NCI-H187 (cell line): ENCODE measurements at places on chromosomes 13 and 19.

GRCh38 chr13:112748947-112749735 lies 59.3 kb downstream of the ATP11A start:
- DNase-seq = no peak

- DNase-seq = no peak
These were observed 2.1 kb upstream of the BSG start for GRCh38 chr19:570251-570686.

DNA sequence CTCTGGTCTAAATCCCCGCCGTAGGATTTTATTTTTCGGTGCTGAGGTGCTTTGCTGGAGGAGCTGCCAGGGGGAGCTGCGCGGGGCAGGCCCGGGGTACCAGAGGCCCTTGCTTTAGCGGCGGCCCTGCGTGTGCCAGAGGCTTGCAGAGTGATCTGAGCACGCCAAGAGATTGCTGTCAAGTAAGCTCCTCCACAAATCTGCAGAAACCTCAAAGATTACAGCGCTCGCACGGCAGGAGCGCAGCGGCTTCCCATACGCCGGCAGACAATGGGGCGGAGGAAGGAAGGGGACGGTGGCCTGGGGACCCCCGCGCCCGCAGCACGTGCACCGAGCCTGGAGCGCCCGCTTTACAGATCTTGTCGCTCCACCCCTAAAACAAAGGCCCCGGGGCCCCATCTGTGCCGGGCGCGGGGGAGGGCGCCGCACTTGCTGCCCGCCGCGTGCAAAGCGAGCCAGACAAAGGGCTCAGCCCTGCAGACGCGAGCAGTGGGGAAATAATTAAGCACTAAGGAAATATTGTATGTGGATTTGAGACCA lies 9.1 kb upstream of the C19orf12 start:
- no peak for DNase-seq

- DNase-seq = no peak
These were observed 65.4 kb downstream of the SPATA13 start for GRCh38 chr13:24225930-24226329.

DNA sequence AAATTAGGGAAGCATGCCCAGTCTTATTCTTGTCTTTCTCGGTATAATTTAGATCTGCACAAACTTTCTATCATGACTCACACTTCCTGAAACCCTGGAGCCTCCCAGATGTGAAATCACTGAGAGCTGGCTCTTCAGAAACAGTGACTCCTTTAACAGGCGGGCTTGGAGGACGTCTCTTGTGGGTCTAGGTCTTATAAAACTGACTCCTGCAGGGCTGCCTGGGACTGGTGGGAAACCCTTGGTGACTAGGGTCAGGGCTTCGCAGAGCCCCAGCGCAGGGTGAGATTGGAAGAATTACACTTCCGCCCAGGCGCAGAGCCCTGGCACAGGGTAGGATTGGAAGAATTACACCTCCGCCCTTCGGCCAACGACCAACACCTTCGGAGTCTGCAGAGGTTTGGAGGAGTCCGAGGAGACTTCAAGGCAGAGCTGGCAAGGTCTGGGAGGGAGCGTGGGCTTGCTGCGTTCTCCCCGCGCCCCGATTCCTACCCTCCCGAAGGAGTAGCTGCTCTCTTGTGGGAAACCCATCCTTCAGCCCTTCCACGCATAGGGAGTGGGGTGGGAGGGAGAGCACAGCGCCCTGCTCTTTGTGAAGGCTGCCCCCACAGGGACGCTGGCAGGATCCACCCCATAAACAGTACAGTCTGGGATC lies 43.4 kb upstream of the MAP3K10 start:
- DNase-seq = no peak

GRCh38 chr13:63124863-63125262 lies 1709.2 kb upstream of the PCDH20 start:
- DNase-seq = no peak

DNA sequence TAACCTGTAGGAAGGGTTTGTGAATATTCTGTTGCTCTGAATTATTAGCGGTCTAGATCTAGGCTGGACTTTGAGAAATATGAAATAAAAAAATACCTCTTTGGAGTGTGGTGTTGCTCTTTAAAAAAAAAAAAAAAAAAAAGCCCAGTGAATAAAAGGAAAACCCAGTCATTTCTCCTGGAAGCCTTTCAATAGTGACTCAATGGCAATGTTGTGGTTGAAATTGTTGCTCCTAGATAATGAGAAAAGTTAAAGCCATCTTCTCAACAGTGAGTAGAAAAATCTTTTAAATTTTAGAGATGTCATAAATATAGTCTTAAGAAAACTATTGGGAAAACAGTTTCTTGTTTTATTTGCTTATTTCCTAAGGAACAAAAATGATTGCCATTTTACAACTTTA lies 135.3 kb downstream of the RFC3 start:
- DNase-seq = no peak

GRCh38 chr13:101339202-101339601 lies 77.1 kb downstream of the NALCN start:
- no peak for DNase-seq

- DNase-seq = no peak
These were observed 70.1 kb downstream of the ZNF208 start for GRCh38 chr19:21940684-21941083.

DNA sequence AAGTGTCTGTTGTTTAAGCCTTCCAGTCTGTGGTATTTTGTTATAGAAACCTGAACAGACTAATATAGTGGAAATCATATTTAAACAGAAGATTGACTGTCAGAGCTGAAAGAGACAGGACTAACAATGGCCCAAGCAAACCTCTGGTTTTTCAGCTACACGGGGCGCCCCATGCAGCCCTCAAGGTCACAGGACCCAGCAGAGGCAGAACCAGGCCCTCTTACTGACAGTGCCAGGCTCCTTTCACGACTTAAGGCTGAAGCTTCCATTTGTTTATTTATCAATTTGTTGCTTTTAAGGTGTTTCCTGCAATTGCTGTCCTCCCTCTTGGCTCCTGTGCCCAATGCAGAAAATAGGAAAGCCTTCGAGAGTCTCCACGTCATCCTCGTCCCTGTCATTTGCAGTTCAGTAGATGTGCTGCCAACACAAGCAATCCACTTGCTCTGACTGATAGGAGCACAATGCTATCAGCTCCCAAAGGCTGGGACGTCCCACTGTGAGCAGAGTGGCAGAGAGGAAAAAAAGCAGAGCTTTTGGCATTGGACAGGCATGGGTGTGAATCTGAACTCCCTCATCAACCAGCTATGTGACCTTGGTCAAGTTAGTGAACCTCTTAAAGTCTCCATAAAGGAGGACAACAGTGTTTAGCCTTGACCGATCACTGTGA lies 10.5 kb upstream of the SLC7A1 start:
- DNase-seq = no peak

- DNase-seq = no peak
These were observed 9.6 kb downstream of the APC2 start for GRCh38 chr19:1459479-1459878.

- DNase-seq = no peak
These were observed 33.4 kb upstream of the ZNF254 start for GRCh38 chr19:24053601-24054000.

- no peak for DNase-seq
These were observed 12.1 kb downstream of the PPP6R1 start for GRCh38 chr19:55246462-55247451.

DNA sequence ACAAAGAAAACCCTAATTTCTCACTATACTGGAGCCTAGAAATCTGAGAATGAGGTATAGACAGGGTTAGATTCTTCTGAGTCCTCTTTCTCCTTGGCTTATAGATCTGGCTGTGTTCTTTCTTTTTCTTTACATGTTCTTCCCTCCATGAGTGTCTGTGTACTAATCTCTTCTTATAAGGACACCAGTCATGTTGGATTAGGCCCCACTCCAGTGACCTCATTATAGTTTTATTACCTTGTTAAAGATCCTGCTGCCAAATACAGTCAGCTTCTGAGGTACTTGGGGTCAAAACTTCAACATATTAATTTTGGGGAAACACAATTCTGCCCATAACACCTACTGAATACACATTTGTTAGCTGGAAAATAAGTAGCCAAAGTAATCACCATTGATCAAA lies 302.6 kb downstream of the PCDH9 start:
- no peak for DNase-seq

- DNase-seq = peak; percentile 80
These were observed 24.4 kb downstream of the MARK4 start for GRCh38 chr19:45275370-45275971.

- DNase-seq = no peak
These were observed 648.3 kb upstream of the SLITRK6 start for GRCh38 chr13:86447479-86447878.

GRCh38 chr19:55063492-55063843 lies 520 bp upstream of the RDH13 start:
- DNase-seq = no peak

GRCh38 chr13:106819413-106820180 lies 251.7 kb upstream of the ARGLU1 start:
- no peak for DNase-seq

DNA sequence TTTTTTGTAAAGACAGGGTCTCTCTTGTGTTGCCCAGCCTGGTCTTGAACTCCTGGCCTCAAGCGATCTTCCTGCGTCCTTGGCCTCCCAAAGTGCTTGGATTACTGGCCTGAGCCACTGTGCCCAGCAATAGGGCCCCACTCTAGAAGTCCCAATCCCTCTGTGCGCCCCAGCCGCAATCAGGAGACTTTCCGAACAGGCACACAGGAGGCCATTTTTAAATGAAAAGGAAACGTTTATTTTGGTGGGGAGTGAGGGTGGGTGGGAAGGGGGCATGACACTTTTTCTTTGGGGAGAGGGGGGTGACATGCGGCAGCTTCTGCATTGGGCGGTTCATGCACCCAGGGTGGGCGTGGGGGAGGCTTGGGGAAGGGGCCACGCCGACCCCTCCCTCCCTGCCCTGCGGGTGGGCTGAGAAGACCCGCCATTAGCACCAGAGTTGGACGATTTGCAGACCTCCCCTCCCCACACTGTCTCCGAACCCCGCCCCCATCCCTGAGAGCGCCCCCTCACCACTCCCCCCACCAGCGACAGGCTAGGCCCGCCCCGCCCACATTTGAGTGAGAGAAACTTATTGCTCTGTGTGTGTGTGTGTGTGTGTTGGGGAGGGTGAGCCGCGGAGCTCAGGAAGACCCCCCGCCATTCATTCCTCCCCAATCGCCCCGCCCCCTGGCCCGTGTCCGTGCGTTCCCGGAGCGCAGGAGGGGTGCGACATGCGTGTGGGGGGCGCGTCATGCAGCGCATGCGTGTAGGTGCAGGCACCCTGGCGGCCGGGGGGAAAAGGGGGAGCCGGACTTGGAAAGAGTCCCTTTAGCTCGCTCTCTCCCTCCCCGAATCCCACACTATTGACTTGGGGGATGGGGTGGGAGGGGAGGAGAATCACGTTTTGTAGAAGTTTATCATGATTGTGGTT lies 17.2 kb downstream of the KCNC3 start:
- no peak for DNase-seq

- no peak for DNase-seq
These were observed 158.3 kb downstream of the FOXO1 start for GRCh38 chr13:40508127-40508526.

GRCh38 chr13:99296398-99296797 lies 10.8 kb downstream of the GPR183 start:
- no peak for DNase-seq

DNA sequence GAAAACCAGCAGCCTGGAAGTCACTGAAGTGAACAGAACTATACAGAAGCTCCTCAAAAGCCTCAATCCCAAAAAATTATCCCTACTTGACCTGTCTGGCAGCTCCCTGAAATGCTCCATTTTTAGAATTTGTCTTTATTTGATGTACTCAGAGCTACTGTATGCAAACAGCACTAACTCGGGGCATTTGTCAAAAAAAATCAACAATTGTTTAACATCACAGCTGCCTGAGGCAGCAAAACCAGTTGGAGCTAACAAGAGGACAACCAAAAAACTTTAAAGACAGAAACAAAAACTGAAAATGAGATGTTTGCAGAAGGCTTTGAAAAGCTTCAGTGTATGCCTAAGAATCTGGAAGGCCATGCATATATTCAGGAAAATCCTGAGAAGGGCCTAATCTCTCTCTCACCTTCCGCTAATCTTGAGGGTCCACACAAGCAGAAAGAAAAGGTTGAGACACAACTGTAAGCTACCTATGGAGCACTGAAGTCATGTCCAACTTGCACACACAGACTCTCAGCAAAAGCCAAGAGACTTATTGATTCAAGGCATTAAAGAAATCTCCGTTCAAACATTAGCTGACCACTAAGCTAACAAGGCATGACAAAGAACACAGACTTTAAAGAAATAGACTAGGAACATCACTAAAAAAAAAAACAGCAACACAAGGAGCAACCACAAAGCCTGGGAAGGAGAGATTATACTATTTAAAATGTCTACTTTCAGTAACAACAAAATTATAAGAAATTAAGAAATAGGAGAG lies 16.1 kb downstream of the VWA8 start:
- DNase-seq = no peak

- peak; percentile 84 for DNase-seq
These were observed 2.6 kb downstream of the RNASEH2B start for GRCh38 chr13:50911937-50912795.

- DNase-seq = no peak
These were observed 65.6 kb downstream of the MCF2L start for GRCh38 chr13:113034451-113035212.

- DNase-seq = no peak
These were observed 244.7 kb downstream of the COL4A1 start for GRCh38 chr13:110062077-110062776.

GRCh38 chr13:29165840-29166239 lies 345.7 kb downstream of the MTUS2 start:
- no peak for DNase-seq

DNA sequence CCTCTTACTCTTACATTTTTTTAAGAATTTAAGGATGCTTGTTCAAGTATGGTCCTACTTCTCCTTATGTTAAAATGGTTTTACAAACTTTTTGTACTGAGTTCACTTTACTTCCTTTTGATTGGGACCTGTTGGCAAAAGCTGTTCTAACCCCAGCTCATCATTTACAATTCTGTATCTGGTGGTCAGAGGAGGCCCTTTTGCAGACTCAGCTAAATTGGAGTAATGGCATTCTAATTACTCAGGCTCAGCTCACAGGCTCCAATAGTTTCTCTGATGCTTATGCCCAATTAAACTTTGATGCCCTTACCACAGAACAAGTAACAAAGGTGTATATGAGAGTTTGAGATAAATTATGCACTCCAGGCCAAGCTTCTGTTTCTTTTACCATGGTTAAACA lies 1632.0 kb downstream of the UQCRFS1 start:
- DNase-seq = no peak

DNA sequence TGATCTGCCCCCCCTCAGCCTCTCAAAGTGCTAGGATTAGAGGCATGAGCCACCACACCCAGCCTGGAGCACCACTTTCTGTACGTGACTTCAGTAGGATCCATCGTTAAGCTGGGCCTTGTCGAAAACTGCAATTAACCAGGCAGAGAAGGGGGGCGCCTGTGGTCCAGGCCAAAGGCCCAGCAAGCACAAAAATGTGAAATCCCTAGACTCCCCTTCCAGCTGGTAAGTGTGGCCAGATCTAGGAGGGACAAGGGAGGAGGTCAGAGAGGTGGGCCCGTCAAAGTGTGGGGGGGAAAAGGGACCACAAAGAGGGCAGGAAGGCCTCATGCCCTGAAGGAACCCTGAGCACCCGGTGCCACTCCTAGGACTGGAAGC lies 13.8 kb downstream of the DDX39A start:
- no peak for DNase-seq

GRCh38 chr13:23921451-23921888 lies 24.2 kb upstream of the C1QTNF9B start:
- DNase-seq = no peak

- no peak for DNase-seq
These were observed 10.7 kb downstream of the TM6SF2 start for GRCh38 chr19:19262190-19263057.

GRCh38 chr13:51797664-51798488 lies 6.1 kb downstream of the DHRS12 start:
- DNase-seq = peak; percentile 43
